ENCODE measurements at places on chromosomes 12 and 14. TPM values are rescaled to one million over a fixed set of nuclear protein-coding genes. Genes with fewer than 3 reads are reported as not detected.

Gene KLHL33
- total RNA-seq = 0.14 TPM

DNA sequence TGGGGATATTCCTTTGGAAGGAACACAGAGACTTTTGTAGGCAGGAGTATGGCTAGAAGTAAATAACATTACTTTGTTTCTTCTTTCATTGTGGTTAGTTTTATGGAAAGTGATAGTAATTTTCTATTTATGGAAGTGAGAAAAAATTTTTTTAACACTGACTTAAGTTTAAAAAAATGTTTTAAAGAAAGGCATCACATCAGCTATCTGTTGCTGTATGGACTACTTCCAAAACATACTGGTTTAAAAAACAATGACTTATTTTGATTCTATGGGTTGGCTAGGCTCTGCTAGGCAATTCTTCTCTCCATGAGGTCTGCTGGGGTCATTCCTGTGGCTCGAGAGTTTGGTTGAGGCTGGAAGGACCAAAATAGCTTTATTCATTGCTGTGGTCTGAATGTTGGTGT, 31.7 kb upstream of the SLC38A2 start:
- peaks cover 61% of the 10 kb centered on the region for H3K4me1 ChIP-seq
- no peaks in the 10 kb centered on the region for H3K36me3 ChIP-seq
- H3K4me3 ChIP-seq = no peak overlapping the region
- no peaks in the 10 kb centered on the region for H3K27me3 ChIP-seq

DNA sequence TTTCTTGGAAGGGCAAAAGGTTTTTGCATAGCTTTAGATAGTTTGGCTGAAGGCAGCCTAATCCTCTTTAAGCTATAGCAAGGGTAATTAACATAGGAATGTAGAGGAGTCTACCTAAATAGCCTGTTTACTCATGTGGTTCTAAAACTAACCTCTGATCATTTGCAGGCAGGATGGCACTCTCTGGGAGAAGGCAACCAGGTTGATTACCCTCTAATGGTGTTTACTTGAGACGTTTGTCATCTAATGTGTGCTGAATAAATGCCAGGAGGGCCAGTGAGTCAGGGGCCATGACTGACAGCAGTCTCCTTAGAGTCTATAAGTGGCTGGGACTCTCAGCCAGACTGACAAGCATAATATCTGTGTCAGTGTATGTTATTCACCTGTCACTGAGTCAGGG, 286.4 kb downstream of the PCNX1 start:
- peaks cover 10% of the 10 kb centered on the region for H3K27me3 ChIP-seq
- no peaks in the 10 kb centered on the region for H3K4me1 ChIP-seq
- H3K27ac ChIP-seq = no peak overlapping the region
- no peaks in the 10 kb centered on the region for H3K36me3 ChIP-seq
- peak; percentile 16 for DNase-seq

GRCh38 chr12:93244514-93245077, 133.1 kb upstream of the NUDT4 start:
- H3K4me3 ChIP-seq = peak overlapping the region; percentile 56
- peaks cover 25% of the 10 kb centered on the region for H3K4me1 ChIP-seq
- H3K27me3 ChIP-seq = no peaks in the 10 kb centered on the region
- no peaks in the 10 kb centered on the region for H3K36me3 ChIP-seq
- peak overlapping the region; percentile 69 for H3K27ac ChIP-seq
- DNase-seq = no peak

GRCh38 chr14:103456167-103456835, 66.3 kb downstream of the CKB start:
- H3K27me3 ChIP-seq = no peaks in the 10 kb centered on the region
- H3K27ac ChIP-seq = no peak overlapping the region
- DNase-seq = no peak
- H3K4me1 ChIP-seq = peaks cover 9% of the 10 kb centered on the region
